ENCODE measurements at places on chromosomes 7 and 10.

DNA sequence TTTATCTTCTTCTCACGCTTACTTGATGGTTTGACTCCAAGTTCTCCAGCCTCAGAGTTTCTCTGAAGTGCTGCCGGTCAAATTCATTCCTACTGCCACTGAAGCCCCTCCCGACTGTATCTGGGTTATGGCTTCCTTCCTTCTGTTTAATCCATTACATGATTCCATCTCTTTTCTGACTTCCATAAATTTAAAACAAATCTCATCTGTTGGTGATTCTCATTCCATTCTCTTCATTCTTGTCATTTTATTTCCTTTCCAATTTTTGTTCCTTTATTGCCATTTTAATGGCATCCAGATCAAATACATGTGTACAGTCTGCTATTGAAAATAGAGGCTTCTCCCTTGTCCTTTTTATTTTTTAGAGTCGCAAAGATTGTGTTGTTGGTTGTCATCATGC lies 25.4 kb upstream of the HIBADH start:
- DNase-seq = no peak

GRCh38 chr7:78092331-78092730 lies 293.8 kb downstream of the PHTF2 start:
- no peak for DNase-seq

GRCh38 chr7:131194070-131194865 lies 133.4 kb upstream of the MKLN1 start:
- no peak for DNase-seq

GRCh38 chr7:140857048-140857447 lies 67.7 kb downstream of the BRAF start:
- DNase-seq = no peak

DNA sequence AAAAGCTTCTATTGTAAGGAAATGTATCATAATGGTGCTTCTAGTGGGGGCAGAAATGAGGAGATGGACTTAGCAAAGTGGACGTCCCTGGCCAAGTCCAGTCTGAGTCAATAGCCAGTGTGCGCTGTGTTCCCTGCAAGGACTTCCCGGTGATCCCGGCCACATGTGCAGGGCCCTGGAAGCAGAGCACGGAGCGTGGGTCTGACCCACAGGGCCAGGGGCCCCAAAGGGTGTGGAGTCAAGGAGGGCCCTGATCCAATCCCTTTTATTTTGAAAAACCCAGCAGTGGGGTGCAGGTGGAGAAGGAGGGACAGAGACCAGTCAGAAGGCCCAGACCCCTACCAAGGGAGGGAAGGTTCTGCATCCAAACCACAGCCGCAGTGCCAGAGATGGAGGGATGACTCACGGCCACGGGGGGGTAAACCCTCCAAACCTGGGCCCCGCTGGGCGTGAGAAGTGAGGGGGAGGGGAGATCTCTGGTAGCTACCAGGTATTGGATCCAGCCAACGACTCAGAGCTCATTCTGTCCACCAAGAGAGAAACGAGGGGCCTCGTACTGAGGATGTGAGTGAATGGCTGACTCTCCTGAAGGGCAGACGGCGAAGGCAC lies 57.2 kb upstream of the VIPR2 start:
- DNase-seq = no peak

- DNase-seq = no peak
Measured at GRCh38 chr7:116307253-116307652, 96.9 kb downstream of the TES start.

GRCh38 chr10:104429846-104430245 lies 76.2 kb downstream of the CFAP58 start:
- DNase-seq = no peak

DNA sequence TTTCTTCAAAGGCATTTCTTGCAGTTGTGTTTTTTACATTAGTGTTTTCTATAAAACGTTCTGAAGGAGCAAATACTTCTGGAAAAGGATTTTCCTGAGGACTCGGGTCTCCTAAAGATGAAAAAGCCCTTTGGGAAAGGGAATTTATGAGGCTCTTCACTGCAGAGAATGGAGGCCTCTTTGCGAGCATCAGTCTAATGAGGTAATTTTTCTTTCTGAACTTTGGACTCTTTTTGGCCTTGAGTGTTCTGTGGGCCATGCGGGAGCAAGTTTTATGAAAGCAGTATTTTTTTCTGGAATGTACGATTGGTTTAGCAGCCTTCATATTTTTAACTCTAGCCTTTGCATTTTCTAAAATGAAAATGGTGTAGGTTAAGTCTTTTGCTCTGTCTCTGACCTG lies 6.4 kb upstream of the ACBD5 start:
- DNase-seq = no peak

- no peak for DNase-seq
Measured at GRCh38 chr10:51075873-51076229, 1.6 kb downstream of the PRKG1 start.

DNA sequence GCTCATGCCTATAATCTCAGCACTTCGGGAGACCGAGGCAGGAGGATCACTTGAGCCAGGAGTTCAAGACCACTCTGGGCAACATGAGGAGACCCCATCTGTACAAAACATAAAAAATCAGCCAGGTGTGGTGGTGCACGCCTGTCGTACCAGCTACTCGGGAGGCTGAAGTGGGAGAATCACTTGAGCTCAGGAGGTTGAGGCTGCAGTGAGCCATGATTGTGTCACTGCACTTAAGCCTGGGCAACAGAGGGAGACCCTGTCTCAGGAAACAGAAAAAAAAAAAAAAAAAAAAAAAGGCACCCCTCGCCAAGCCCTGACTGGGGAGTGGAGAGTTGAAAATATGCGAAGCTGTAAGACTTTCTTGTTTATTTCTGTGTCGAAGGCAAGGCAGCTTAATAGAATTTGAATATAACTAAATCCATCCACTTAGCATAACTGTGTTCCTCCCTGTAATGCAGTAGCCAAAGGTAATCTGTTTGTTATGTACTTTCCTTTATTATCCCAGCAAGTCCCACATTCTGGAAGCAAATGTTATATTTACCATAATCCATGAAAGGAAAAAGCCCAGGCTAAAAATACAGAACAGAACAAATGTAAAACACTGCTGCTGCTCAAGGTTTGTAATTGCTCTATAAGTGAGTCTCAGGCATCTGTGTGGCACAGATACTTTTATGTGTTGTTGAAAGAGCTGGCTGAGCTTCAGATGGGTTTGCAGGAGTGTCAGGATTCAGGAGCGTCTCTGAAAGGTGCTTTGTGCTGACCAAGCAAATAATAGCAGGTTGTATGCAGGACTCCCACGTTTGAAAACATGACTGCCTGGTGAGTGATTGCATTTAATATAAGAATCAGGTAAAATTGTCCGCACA lies 127.2 kb downstream of the CELF2 start:
- no peak for DNase-seq

- no peak for DNase-seq
Measured at GRCh38 chr7:105794741-105795729, 81.4 kb downstream of the ATXN7L1 start.

DNA sequence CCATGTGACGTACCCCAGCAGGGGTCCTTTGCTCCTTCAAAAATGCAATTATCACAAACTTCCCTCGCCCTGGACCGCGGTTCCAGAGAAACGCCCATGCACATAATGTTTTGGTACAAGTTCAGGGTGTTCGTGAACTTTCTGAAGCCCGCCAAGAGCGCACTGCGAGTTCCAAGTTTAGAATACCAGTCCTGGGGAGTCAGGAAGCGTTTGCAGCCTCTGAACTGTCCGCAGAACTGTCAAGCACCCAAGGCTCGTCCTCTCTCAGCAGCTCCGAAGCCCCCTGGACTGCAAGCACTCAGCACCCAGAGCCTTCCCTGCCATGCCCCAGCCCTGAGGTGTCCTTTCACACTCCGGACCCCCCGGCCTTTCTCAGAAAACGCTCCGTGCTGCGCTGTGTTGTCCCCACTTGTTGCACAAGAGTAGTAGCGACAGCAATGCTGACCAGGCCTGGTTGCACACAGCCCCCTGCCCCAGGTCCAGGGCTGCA lies 30.3 kb downstream of the CALML3 start:
- no peak for DNase-seq

DNA sequence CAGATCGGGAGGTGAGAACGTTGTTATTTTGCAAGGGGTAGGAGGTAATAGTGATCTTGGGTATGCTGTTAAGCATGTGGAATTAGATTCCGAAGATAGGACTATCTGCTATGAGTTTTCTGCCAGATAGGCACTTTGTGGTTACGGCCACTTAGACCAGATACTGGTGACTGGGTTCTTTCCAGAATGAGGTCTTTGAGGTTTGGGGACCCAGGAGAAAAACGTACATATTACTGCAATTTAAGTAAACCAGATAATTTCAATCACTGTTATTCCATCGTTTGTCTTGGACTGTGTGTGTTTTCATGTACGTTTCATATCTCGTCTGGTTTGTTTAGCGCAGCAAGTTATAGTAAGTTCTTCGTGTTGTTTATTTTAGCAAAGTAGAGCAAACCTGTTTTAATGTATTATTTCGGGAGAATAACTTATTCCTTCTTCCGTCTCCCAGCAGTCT lies 312 bp downstream of the ARL4A start:
- DNase-seq = no peak

DNA sequence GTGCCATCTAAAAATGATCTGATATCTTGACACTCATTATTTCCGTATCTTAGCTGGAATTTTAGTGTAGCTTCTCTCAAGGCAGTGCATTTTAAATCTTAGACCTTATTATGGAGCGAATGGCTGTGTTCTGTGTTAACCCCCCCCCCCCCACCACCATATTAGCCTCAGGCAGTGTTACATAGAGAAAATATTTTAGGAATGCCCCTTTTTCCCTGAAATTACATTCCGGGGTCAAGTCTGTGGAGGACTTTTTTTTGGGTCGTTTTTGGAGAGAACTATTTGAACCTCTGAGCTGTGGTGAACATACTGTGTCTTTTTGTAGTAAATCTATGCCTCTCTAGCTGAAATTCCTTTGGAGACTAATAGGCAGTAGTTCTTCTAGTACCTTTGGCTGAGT lies 3.1 kb downstream of the CCDC126 start:
- DNase-seq = no peak

GRCh38 chr10:58980826-58981415 lies 195.5 kb upstream of the PHYHIPL start:
- DNase-seq = no peak

DNA sequence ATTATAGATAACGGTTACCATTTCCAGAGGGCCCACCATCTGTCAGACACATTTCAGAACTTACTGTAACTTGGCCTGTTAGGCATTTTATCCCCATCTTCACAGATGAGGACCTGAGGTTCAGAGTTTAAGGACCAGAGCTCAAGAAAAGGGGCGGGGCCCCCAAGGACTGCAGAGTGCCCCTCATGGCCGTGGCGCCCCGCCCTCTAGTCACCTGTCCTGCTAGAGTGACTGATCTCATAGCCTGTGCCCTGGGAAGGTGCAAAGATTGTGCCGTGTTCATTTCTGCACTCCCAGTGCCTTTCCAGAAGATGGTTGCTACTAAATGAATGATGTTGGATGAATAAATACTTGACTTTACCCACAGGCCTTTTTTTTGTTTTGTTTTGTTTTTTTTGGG lies 107.0 kb downstream of the XRCC2 start:
- no peak for DNase-seq

- no peak for DNase-seq
Measured at GRCh38 chr10:18204039-18204835, 64.0 kb downstream of the CACNB2 start.

- DNase-seq = no peak
Measured at GRCh38 chr7:24926623-24927524, 53.1 kb downstream of the OSBPL3 start.

DNA sequence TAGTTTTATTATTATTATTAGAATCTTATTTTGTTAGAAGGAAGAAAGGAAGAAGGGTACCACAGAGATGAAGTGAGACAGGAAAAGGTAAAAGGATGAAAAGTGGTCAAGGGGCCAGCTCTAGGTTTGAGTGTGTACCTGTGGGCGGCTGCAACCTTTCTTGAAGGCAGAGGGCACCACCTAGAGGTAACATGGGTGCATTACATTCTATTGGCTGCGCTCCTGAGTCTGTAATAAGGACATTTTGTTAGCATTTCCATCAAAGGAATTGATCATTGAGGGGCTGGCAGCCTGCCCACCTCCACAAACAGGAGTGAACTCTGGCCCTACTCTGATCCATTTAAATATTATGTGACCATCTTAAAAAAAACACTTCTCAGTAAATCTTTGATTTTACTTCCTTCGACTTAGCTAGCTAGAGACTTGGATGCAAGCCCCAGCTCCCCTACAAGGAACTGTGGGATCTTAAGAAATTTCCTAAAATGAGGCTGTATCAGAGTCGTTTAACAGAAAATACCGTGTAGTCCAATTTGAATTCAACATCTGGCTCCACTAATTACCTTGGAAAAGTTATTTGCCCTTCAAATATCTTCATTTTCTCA lies 610.4 kb downstream of the IPMK start:
- DNase-seq = peak; percentile 38

DNA sequence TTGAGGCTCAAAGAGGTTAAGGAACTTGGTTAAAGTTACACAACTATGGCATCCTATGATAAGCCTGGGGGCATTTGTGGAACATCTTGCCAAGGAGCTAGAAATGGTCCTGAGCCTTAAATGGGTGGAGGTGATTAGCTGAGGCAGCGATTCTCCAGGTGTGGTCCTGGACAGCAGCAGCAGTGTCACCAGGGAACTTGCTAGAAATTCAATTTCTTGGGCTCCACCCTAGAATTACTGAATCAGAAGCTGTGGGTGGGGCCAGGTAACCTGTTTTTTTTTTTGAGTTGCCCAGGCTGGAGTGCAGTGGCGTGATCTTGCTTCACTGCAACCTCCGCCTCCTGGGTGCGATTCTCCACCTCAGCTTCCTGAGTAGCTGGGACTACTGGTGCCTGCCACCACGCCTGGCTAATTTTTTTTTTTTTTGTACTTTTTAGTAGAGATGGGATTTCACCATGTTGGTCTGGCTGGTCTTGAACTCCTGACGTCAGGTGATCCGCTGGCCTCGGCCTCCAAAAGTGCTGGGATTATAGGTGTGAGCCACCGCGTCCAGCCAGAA lies 13.1 kb downstream of the RPS24 start:
- DNase-seq = no peak

- DNase-seq = peak; percentile 72
Measured at GRCh38 chr10:92590623-92591549, 2.0 kb upstream of the KIF11 start.

DNA sequence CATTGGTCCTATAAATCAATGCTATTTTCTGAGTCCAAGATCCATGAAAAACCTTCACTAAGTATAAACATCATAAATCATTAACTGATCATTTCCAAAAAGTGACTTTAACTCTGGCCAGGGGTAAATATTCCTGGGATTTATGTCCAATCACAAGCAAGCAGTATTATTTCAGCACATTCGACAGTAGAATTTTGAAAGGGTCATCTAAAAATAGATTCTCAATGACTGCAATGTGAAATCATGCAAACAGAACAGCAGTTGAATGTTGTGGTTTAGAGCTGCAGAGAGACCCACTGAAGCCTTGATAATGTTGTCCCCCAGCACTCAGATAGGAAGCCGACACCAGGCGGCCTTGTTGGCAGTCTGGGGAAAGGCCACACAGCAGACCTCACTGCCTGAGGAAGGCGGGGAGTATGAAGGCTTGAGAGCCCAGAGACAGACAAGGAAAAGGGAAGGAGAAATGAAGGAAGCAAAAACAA lies 38.1 kb downstream of the FAM107B start:
- peak; percentile 76 for DNase-seq

GRCh38 chr10:6044751-6045313 lies 17.3 kb downstream of the IL2RA start:
- DNase-seq = no peak
